ENCODE measurements at places on chromosomes 11 and 22.

- DNase-seq, result no peak
Measured at GRCh38 chr11:33377412-33378370, 120.5 kb downstream of the HIPK3 start.

DNA sequence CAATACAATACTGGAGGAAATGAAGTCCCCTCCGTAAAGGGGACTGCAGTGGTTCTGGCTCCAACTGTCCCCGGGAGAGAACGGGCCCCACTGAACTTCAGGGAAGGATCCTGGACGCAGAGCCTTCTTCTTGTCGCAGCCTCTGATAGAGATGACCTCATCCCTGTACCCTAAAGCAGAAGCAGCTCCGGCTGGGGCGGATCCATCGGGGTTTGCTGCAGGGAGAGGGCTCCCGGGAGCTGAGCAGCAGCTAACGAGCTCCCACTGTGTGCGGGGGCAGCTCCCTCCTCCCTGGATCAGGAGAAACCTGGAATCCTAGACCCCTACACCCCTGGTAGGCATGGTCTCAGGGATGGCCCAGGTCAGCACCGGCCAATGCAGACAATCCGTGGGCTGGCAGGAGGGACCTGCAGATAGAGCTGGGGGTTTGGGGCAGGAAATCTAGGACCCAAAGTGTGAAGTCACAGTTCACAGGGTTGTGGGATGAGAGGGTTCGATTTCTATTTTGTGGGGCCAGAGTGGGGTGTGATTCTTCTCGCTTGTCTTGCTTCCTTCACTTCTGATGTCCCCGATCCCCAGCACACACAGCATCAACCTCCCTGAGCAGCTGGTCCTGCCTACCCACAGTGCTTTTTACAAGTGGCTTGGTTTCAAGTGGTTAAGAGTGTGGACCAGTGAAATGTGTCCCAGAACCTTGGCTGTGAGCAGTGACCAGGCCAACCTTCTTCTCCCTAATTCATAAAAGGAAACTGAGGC, 12.9 kb downstream of the KIAA0930 start:
- DNase-seq, result no peak

- DNase-seq, result no peak
Measured at GRCh38 chr11:2390725-2391151, 9.8 kb upstream of the TSSC4 start.

- no peak for DNase-seq
Measured at GRCh38 chr22:28188178-28188879, 269.3 kb upstream of the PITPNB start.

DNA sequence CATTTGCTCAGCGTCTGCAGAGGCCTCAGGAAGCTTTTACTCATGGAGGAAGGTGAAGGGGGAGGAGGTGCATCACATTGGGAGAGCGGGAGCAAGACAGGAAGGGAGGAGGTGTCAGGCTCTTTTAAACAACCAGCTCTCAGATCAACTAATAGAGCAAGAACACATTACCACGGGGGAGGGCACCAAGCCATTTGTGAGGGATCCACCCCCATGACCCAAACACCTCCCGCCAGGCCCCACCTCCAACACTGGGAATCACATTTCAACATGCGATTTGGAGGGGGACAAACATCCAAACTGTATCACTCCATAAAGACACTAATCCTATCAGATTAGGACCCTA, 18.9 kb upstream of the THY1 start:
- no peak for DNase-seq

DNA sequence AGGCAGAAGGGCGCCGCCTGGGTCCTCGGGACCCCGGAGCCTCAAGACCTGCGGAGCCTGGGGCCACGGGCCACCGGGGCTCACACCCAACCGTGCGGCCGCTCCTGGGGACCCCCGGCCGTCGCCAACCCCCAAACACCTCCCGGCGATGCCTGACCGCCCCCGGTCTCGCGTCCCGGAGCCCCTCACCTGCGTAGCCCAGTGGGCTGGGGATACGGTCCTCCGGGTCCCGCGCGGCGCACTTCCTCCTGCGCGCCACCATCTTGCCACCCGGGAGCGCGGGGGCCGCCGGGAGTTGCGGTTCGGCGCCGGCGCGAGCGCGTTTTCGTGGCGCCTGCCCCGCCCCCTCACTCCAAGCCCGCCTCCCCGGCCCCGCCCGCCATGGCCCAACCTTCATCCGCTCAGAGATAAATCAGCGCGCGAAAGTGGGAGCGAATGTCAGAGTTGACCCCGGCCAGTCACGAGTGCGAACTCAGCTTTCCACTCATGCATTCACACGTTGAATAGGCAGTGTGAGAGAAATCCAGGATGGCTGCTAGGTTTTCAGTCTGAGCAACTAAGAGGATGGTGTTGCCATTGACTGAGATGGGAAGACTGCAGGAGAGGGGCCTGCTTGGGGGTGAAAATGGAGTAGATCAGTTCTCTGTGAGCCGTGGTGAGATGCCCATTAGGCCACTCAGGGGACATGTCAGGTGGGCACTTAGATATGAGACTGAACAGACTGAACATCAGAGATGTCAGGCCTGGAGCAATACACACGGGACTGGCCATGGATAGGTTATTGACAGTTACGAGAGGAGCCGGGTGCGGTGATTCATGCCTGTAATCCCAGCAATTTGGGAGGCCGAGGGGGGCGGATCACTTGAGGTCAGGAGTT, at the start of gene RRP7A:
RRP7A (minus strand) TSS at position 272 of the 877 bp plus-strand sequence; CDS start at position 262, 10 bp downstream.
- DNase-seq, result peak; percentile 72

DNA sequence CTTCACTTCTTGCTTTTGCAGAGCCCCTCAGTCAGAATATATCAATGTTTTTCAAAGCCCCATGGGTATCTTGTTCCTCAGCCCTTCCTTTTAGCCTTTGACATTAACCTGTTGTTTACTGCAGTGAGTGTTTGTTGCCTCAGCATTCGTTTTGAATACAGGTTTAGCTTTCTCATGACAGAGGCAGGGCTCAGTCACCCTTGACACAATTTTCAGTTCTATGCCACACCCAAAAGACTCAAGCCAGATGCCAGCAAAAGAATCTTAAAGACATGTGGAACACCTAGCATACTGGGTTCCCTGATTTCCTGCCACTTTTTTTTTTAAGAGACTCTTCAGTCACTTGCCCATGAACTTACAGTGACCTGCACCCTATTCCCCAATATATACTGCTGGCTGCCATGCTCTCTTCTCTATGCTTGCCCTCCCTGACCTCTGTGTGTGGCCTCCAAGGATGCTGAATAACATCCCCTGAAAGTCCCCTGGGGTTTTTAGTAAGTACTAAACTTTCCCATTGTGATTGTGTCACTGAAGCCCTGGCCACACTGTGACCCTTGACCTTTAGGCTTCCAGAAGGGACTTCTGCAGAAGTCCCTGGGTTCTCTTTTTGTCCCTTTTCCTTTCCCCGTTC, 1225.5 kb downstream of the TBC1D22A start:
- no peak for DNase-seq

DNA sequence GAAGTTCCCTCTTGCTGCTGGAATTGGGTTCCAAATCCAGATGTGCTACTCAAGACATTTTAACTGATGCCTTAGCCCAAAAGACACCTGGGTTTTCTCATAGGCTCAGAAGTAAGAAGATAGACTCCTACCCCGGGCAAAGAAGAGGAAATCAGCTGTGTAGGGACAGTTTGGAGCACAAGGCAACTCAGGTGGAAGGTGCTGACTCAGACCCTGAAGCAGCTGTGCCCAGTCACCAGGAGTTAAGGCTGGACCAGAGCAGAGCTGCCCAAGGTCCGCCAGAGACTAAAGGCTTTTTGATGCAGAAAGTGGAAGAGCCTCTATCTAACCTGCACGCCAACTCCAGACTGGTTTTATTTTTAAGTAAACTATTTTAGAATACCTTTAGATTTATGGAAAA, 20.6 kb upstream of the RAB1B start:
- no peak for DNase-seq

DNA sequence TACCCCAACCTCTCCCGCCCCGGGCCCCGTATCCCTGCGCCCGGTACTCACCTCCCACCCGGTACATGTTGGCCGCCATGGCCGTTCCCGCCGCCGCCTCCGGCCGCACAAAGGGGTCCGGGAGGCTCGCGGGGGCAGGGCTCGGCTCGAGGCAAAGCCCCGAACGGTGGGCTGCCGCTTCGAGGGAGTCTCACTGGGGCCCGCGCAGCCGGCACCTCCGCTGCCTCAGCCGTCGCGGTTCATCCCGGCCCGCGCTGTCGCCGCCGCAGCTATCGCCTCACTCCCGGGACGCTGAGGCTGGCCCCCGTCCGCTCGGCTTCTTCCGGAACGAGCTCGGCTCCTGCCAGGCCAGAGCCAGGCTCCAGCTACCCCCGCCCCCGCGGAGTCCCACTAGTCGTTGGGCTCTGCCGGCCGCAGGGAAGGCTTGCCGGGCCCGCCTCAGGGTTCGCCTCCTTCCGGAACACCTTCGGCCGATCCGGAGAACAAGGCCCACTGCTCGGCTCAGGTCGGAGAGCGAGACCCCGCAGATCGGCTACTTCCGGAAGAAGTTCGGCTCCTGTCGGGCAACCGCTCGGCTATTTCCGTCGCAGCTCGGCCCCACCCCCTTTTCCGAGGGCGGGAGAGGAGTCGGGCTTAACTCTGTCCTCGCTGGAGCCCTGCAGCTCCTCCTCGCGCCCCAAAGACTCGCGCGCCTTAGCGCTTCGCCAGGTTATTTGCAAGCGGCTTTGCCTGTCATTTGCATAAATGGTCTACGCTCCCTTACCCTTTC, at the start of gene MTA2:
MTA2 (minus strand) TSS at position 494 of the 769 bp plus-strand sequence; CDS start at position 79, 415 bp downstream.
- peak; percentile 99 for DNase-seq

GRCh38 chr11:68028802-68029545, 1.5 kb upstream of the NDUFS8 start:
- no peak for DNase-seq

DNA sequence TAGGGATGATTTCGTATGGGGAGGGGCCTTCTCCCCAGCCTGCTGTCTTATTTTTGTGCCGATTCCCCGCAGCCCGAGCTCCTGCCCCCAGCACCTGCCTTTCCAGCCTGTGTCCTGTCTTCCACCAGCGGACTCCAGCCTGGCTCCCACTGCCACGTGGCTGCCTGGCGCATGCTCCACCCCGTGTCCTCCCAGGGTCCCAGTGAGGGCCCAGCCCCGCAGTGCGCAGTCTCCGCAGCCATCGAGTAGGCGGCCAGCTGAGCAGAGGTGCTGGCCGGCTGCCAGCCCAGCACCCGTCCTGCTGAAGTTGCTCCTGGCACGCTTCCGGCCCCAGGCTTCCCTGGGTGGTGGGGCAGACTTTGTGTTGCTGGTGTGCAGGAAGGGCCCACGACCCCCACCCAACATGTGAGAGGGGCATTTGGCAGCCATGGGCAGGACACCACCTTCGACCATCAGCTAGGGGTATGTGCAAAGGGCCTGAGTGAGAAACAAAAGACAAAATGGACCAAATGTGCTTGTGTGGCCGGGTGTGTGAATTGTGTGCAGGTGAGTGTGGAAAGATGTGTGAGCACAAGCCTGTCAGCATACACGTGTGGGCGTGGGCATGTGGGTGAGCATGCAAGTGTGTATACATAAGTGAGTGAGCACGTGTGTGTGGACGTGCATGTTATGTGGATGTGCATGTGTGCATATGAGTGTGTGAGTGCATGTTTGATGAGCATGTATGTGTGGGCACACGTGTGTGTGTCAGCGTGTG, 55.9 kb downstream of the RTN4R start:
- DNase-seq, result no peak

GRCh38 chr11:115682888-115683287, 178.7 kb upstream of the CADM1 start:
- DNase-seq, result no peak

DNA sequence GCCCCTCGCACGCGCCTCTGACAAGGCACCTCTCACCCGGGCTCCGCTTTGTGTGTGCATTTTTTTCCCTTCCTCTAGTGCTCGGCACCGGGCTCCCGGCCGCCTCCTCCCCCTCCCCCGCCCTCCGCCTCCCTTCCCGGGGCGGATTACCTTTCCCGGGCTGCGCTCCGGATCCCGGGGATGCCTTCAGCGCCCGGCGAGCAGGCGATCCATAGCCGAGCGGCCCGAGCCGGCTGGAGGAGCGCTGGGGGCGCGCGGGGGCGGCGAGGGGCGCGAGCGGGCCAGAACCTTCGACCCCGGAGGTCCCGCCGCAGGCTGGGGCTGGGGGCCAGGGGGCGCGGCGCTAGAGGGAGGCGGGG, 282 bp downstream of the MPPED2 start:
- DNase-seq, result no peak

- no peak for DNase-seq
Measured at GRCh38 chr22:50516068-50516467, 8.0 kb downstream of the NCAPH2 start.

DNA sequence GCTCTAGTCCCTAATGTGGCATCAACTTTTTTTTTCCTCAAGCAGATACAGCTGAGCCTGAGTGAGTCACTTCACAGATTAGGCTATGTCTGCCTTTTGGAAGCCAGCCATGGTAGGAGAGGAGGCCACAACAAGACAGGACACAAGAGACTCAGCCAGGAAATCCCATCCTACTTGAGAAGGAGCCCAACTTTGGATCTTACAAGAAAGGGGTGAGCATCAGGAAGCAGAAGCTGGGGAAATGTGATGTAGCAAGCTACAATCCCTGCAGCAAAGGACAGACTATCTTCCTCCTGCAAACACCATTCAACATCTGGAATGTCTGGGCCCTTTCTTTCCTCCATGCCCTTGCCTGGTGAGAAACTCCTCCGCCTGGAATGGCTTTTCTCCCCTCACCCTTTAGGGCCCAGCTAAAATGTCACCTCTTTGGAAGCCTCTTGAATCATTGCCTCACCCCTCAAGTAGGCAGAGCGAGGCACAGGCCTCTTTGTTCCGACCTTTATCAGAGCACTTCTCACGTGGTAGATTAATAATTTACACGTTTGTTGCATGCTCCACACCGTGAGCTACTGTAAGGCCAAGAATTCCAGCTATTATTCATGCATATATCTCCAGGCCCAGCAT, 156.4 kb upstream of the PITPNB start:
- no peak for DNase-seq

- no peak for DNase-seq
Measured at GRCh38 chr11:2153581-2154194, 7.3 kb downstream of the INS start.

DNA sequence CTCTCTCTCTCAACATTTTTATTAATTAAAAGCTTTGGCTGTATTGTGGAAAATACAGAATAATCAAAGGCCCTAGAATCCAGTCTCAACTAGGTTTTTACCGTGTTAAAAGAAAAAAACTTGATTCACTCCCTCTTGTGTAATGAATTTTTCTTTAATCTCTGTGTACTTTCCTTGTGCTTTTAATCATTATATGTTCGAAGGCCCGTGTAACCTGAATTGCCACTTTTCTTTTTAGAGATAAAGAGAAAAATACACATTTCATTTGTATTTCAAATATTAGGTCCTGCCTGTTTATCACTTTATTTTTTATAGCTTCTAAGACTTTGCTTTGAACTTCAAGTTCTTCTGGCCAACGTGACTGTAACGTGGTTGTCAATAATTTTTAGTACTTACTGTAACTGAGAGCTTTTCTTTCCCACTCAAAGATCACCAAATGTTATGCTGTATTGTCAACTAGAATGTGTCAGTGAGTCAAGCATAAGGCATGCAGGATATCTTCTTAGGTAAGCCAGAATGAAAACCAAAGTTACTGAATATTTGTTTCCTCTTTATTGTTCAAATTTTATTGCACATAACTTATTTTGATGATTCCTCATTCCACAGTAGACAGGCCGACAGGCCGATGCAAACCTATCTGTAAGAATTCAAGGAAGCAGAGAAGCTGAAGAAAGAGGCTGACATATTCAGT, 23.3 kb upstream of the FAR1 start:
- no peak for DNase-seq
